ENCODE measurements at places on chromosomes 5 and 9.
A peak's percentile ranks its signal among the peaks of the same experiment; 100 is the strongest.

DNA sequence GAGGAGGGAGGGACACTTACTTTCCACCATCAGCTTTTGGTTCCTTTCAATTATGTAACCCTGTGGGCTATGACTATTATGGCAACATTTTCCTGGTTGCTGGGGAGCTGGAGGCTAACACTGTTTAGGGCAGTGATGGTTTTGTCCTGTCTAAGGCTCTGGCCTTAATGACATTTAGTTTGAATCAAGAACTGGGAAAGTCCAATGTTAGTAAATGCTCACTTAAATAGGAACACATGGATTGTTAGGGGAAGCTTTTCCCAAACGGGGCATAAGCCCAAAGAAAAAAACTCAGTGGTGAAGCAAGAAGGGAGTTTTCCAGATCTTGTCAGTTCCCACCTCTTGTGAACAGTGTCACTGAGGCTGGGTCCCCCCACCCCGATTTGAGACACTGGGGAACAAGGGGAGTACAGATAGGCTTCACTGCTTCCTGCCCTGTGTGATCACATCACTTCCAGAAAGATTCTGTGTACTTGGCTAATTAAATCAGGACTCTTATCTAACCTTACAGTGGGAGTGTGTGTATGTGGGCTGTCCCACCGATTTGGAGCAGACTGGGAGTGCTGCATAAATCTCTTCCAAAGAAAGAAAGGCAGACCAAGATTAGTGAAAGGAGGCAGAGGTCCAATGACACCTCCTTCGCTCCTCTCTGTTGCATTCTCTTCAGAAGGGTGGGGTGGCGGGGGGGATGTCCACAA, 206.4 kb downstream of the PTTG1 start:
- DNase-seq, result no peak

DNA sequence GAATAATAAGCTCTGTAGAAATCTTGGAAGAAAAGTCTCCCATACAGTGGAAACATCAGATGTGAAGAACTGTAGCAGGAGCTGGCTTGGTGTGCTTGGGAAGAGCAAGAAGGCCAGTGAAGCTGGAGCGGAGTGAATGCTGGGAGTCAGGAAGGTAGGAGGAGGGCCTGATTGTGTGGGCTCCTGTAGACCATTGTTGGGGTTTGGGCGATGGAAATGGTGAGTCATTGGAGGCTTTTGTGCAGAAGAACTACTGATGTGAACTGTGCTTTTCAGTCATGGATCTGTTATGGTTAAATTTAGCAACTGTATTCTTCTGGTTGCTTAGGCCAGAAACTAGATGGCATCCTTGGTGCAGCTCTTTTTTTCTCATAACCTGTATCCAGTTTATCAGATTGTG, 2.3 kb downstream of the ICE1 start:
- DNase-seq, result no peak

- DNase-seq, result no peak
Observed at GRCh38 chr5:173640156-173640804, 23.8 kb upstream of the BOD1 start.

DNA sequence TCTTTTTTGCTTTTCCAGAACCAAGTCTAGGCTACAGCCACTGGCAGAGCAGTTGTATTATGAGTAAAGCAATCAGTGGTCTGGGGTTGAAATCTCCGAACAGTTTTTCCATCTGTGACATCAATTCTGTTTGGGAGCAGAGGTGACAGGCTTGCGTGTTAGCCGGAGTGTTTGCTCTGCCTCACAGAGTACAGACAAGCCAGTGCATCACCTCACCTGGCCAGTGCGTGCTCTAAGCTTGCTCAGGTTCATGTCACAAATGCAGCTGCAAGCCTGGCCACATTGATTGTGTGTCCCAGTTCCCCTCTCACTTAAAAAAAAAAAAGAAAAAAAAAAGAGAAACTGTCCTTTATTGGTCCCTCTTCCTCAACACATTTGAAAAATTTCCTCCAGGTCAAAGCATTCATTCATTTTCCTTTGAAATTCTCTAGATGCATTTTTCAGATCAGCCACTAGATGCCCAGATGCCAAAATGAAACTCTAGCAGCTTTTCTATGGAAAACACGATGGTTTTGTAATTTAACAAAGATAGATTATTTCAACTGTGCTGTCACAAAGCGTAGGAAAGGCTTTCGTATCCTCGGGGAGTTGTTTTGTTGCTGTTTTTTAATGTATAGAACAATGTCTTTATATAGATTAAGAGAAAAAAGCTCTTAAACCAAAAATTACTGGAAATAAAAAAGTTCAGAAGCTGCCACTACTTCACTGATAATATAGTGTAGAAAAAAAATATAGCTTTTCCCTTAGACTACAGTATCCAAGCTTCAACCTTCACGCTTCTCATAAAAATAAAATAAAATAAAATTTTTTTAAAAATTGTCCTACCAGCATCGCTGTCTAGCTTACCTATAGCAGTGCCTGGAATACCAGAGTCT, 585.5 kb downstream of the TLE1 start:
- DNase-seq, result no peak

- no peak for DNase-seq
Observed at GRCh38 chr5:100644185-100644584, 109.0 kb downstream of the FAM174A start.

GRCh38 chr5:82642313-82642712, 364.2 kb upstream of the RPS23 start:
- DNase-seq, result no peak

DNA sequence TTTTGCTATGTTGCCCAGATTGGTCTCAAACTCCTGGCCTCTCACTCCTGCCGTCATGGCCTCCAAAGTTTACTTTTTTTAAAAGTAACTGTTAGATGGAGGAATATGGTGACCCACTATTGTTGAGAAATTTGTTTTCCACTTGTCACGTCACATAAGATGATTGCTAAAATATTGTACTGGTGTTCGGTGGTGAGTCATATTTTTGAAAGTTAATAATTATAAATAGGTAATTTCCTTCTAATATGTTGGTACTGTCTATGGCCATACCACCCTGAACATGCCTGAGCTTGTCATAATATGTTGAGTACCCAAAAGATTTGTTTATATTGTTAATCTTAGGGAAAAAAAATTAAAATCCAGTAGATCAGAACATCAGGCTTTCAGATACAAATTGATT, 22.6 kb downstream of the RMI1 start:
- DNase-seq, result no peak

DNA sequence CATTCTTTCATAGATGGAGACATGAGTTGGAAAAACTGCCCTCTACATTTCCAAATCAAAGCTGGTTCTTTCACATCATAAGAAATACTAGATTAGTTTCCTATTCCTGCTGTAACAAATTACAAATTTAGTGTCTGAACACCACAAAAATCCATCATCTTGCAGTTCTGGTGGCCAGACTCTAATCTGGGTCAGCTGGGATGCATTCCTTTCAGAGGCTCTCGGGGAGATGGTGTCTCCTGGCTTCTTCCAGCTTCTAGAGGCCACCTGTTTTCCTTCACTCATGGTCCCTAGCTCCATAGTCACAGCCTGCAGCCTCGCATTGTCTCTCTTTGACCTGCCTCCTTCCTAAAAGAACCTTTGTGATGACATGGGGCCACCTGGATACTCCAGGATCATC, 65.2 kb downstream of the RETREG1 start:
- DNase-seq, result no peak

DNA sequence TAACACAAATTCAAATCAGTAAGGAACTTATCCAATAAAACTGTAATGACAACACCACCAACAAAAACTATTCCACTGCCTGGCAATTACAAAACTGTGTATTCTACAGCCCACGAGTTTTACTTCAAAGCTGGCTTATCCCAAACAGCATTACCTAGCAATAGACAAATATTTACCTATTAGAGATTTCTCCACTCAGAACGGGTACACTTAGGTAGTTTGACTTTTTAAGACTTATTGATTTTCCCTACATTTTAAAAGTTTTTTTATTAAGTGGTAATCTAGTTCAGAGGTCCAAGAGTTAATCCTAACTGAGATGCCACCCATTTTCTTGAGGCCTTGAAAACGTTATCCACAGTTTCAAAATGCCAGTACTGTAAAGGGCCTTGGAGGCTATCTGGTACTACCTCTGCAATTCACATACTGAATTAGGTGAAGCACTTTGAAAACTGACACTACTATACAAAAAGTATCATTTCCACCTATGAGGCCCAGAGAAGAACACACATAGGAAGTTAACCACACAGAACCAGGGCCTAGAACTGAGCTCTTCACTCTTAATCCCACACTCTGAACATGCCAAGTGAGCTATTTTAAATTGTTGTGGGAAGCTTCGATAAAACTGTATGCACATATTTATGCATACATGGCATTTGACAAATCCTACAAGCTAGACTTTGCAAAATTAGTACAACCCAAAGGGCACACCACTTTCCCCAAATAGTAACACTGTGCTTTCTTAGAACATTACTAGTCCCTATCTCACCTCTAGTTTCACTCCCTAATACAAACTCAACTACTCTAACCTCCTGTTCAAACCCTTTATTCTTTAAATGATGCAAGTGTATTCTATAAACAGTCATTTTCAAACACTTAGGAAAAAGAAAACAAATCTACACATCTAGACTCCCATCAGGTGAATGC, 2.1 kb downstream of the NADK2 start:
- no peak for DNase-seq

DNA sequence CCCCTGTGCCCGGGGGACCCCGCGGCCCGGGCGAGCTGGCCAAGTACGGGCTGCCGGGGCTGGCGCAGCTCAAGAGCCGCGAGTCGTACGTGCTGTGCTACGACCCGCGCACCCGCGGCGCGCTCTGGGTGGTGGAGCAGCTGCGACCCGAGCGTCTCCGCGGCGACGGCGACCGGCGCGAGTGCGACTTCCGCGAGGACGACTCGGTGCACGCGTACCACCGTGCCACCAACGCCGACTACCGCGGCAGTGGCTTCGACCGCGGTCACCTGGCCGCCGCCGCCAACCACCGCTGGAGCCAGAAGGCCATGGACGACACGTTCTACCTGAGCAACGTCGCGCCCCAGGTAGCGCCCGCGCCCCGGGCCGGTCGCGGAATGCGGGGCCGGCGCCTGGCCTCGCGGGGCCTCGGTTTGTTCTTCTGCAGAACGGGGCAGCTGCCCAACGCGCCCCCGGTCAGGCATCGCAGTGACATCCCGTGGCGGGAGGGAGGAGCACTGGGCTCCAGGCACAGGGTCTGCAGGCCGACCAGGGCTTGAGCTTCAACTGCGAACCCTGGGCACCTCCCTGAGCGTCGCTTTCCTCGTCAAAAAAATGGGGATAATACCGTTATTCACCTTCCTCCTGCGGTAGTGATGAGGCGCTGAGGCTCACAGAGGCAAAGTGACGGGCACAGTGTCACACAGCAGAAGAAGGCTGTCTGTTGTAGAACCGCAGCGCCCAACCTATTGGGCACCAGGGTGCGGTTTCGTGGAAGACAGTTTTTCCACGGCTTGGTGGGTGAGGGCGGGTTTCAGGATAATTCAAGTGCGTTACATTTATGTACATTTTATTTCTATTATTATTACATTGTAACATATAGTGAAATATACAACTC, 777 bp downstream of the ENDOG start:
- peak; percentile 35 for DNase-seq

DNA sequence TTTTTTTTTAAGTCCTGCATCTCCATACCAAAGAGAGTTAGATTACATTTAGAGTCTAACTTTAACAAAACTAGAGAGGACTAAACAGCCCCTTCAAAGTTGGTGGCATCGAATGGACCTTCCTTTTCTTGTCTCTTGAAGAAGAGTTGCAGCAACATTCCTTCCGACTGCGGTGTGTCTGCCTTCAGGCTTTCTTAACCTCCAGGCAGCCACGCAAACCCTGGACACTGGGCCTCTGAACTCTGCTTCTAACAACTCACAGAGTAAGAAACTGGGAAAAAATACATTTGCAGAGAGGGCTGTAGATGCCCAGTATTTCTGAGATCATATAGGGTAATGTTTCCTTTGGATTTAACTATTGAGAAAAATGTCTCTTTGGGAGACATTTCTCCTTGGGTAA, 120.5 kb upstream of the MAST4 start:
- no peak for DNase-seq

- no peak for DNase-seq
Observed at GRCh38 chr5:157870837-157871834, 12.2 kb upstream of the CLINT1 start.

- no peak for DNase-seq
Observed at GRCh38 chr9:91825866-91826265, 124.2 kb downstream of the ROR2 start.

DNA sequence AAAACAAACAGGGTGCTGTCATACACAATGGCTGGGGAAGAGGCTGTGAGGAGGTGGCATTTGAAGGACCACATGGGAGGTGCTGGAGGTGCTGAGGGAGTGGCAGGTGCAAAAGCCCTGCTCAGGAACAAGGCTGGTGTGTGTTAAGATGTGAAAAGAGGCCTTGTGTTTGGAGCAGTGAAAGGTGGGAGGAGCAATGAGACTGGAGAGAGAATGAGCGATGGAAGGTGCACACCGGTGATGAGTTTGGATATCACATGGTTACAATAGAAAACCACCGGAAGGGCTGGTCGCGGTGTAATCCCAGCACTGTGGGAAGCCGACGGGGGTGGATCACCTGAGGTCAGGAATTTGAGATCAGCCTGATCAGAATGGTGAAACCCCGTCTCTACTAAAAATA, 9.2 kb upstream of the FIBCD1 start:
- DNase-seq, result no peak

DNA sequence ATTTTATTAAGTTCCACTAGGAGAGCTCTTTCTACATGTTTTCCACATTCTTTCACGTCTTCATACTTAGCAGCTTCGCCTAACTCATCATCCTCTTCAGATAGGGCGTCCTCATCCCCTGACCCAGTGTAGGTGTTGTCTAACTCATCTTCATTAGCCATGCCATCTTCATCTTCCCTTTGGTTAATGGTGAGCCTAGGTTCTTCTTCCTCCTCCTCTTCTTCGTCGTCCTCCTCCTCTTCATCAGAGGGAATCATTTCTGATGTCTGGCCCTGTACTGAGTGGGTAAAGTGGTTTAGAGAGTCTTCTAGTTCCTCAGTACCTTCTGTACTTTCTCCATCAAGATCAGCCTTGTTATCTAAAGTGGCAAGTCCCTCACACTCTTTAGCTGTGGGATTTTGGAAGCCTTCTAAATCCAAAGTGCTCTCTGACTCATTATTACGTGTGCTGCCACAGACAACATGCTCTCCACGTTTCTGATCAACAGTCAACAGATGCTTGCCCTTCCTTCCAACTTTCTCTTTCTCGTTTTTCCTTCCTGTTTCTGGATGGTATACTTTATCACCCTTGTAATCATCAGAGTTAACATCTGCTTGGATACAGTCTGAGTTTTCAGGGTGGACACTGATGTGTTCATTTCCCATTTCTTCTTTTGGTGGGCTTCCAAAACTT, 31.1 kb downstream of the TUT7 start:
- no peak for DNase-seq

- no peak for DNase-seq
Observed at GRCh38 chr5:142235870-142236672, 88.8 kb downstream of the SPRY4 start.

- no peak for DNase-seq
Observed at GRCh38 chr9:81671880-81672280, 17.5 kb downstream of the TLE1 start.

GRCh38 chr5:140342896-140343295, 3.5 kb downstream of the HBEGF start:
- DNase-seq, result no peak

- no peak for DNase-seq
Observed at GRCh38 chr5:45038366-45038987, 229.7 kb downstream of the MRPS30 start.

All from stimulated activated CD4-positive, alpha-beta T cell treated with anti-CD3 and anti-CD28 coated beads, TNF-alpha, amount 100 ng/mL, for 4 hours (primary cell).